ENCODE measurements at places on chromosomes 2 and 18.

- no peak for DNase-seq
Observed at GRCh38 chr18:35827275-35827902, 145.1 kb upstream of the RMP24 start.

- DNase-seq = no peak
Observed at GRCh38 chr2:27324720-27325119, 1.8 kb upstream of the MPV17 start.

GRCh38 chr2:203830304-203831055, 37.1 kb upstream of the CTLA4 start:
- DNase-seq = no peak

GRCh38 chr2:127859712-127860085, 1.7 kb upstream of the POLR2D start:
- DNase-seq = peak; percentile 29

DNA sequence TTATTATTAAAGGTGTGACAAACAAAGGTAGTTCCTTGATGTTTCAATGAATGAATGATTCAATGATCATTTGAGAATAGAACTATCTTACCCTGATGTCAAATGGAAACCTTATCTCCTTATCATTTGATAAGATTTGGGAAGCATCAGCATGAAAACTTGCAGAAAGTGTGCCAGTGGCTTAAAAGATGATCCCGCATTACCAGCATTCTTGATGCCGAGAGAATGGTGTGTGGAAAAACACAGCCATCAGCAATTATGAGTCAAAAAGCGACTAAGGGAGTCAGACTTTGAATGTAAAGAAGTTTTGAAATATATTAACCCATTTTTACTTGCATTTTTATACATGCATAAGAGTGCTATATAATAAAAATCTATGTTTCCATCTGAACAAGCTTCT, 93.7 kb downstream of the MAIP1 start:
- DNase-seq = no peak

DNA sequence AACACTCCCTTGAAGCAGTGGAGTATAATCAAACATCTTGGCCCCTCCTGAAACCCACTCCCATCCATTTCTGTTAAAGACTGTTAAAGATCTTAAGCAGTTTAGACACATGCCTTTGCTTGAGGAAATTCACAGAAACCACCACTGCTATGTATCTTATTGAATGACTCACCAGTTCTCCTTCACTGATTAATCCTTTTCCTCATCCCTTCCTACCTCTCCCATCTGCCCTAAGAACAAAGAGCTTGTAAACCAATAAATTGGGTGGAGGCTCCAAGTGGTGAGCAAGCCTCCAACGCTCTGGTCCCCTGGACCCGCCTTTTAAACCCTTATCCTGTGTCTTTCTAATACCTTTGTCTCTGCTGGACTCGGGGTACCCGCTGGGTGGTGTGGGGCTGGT, 746.1 kb downstream of the LRP1B start:
- DNase-seq = peak; percentile 5

Data from LoVo (cell line).